Naive thymus-derived CD4-positive, alpha-beta T cell (primary cell): ENCODE measurements at places on chromosomes 2 and 18. TPM values are rescaled to one million over a fixed set of nuclear protein-coding genes. Genes with fewer than 3 reads are reported as not detected.

DNA sequence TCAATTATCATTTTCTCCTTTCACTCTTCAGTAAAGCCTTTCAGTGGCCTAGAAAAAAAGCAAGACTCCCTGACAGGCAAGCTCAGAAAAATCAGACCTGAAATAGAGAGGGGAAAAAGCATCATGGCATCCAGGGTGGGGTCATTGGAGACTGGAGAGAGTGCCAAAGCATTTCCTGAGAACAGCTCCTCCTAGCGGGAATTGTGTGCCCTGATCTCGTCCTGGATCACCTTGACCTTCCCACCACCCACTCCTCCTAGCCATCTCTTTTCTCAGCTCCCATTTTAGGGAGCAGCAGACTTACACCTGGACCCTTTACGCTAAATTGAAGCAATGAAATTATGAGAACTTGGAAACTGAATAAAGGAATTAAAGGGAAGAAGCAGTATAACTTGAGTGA, 176.6 kb downstream of the VWC2L start:
- H3K4me1 ChIP-seq, result no peaks in the 10 kb centered on the region
- H3K27ac ChIP-seq, result no peak overlapping the region
- DNase-seq, result no peak
- H3K4me3 ChIP-seq, result no peak overlapping the region
- no peaks in the 10 kb centered on the region for H3K36me3 ChIP-seq

Gene C2orf72
- total RNA-seq, result not detected

DNA sequence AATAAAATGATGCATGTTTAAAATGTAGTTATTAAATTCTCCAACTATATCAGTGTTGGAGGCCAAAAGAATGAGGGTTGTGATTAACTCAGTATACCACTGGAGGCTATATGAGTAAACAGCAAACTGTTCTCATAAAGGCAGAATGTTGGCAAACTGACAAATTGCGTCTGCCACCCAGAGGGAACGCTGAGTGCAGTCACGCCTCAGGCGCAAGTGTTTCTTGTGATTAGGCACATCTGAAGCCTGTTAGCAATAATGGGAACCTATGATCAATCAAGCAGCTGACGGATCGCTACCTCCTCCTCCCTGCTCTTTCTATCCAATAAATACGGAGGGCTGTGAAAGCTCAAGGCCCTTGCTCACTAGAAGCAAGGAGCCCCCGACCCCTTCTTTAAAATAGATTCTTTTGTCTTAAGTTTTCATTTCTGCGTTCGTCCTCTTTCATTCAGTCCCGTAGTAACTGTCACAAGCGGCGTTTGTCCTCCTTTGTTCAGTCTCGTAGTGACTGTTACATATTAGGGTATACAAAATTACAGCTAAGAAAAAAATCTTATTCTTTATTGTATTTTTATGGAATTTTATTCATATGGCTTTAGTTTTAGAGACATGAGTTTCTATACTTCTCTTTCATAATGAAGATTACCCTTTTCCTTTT, 16.3 kb upstream of the RMND5A start:
- H3K36me3 ChIP-seq, result no peaks in the 10 kb centered on the region
- H3K27me3 ChIP-seq, result no peaks in the 10 kb centered on the region
- H3K27ac ChIP-seq, result no peak overlapping the region
- no peaks in the 10 kb centered on the region for H3K4me1 ChIP-seq

Gene SETBP1
- 8.0 and 8.8 TPM in 2 replicates for total RNA-seq

- no peaks in the 10 kb centered on the region for H3K27me3 ChIP-seq
- no peak overlapping the region for H3K27ac ChIP-seq
- H3K4me3 ChIP-seq, result no peak overlapping the region
- DNase-seq, result no peak
- H3K4me1 ChIP-seq, result peaks cover 53% of the 10 kb centered on the region
Measured at GRCh38 chr2:101763496-101764333, 66.2 kb downstream of the MAP4K4 start.

DNA sequence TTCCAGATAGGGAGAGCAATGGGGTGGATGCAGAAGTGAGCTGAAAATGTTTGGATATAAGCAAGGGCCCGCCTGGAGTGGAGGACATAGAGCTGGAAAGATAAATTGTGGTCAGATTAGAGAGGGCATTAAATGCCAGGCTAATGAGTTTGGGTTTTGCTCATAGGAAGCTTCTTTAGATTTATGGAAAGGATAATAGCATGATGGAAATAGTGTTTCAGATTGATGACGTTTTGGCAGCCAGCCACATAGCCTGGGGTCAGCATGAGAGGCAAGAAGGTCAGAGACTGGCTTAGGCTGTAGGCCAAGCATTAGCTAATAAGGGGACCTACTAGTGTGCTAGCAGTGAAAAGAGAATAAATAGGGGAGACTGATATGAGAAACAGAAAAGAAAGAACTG, 321.6 kb downstream of the STK39 start:
- DNase-seq, result no peak
- H3K36me3 ChIP-seq, result no peaks in the 10 kb centered on the region
- no peak overlapping the region for H3K27ac ChIP-seq
- no peak overlapping the region for H3K4me3 ChIP-seq

- H3K4me1 ChIP-seq, result no peaks in the 10 kb centered on the region
- no peaks in the 10 kb centered on the region for H3K36me3 ChIP-seq
- DNase-seq, result no peak
- H3K4me3 ChIP-seq, result no peak overlapping the region
- no peaks in the 10 kb centered on the region for H3K27me3 ChIP-seq
Measured at GRCh38 chr18:30920757-30921156, 121.8 kb downstream of the DSC3 start.

Gene DSG4
- total RNA-seq, result not detected

DNA sequence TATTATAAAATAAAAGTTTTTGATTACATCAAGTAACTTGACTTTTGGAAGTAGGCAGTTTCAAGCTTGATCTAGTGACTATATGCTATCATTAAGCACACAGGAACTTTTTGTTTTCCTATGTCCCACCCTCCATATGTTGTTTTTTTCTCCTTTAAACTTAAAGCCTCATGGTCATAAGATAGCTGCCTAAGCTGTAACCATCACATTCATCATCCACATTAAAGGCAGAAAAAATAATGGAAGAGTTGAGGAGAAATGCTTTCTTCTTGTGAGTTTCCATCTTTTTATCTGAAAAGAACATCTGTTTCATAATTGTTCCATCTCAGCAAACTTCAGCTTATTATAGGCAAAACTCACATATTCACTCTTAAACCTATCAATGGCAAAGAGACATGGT, 630.4 kb downstream of the STK39 start:
- no peaks in the 10 kb centered on the region for H3K4me1 ChIP-seq
- H3K27me3 ChIP-seq, result no peaks in the 10 kb centered on the region
- no peak overlapping the region for H3K4me3 ChIP-seq
- DNase-seq, result no peak

DNA sequence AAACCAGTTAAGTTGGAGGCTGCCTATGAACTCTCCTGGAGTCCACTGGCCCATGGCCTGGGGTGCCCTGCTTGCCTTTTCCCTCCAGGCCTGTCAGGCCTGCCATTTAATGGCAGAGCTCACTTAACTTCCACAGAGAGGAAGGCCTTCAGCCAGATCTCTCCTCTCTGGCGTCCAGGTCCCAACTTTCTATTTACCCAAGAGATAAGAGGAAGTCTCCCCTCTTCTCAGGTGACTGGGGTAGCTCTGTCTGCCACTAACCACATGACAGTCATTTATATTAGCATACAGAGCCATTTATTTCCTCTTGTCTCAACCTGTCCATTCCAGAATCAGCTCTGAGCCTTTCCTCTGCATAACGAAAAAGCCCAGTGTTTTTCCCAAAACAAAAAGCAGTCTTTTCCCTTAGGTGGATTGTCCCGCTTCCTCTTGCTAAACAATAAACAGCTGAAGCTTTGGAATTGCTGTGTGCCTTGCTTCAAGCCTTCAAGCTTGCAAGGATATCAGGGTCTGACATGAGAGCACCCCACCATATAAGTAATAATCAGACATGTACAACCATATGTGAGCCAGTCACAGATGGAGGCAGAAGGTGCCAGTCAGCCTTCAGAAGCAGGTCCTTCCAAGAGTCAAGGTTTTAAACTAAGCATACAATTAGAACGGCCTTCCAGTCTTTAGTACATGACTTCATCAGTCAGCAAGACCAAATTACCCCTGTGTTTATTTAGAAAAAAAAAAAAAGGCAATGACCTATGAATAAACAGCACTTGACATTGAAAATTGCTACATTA, 71.2 kb upstream of the STPG4 start:
- H3K27me3 ChIP-seq, result no peaks in the 10 kb centered on the region
- H3K36me3 ChIP-seq, result no peaks in the 10 kb centered on the region
- DNase-seq, result no peak

DNA sequence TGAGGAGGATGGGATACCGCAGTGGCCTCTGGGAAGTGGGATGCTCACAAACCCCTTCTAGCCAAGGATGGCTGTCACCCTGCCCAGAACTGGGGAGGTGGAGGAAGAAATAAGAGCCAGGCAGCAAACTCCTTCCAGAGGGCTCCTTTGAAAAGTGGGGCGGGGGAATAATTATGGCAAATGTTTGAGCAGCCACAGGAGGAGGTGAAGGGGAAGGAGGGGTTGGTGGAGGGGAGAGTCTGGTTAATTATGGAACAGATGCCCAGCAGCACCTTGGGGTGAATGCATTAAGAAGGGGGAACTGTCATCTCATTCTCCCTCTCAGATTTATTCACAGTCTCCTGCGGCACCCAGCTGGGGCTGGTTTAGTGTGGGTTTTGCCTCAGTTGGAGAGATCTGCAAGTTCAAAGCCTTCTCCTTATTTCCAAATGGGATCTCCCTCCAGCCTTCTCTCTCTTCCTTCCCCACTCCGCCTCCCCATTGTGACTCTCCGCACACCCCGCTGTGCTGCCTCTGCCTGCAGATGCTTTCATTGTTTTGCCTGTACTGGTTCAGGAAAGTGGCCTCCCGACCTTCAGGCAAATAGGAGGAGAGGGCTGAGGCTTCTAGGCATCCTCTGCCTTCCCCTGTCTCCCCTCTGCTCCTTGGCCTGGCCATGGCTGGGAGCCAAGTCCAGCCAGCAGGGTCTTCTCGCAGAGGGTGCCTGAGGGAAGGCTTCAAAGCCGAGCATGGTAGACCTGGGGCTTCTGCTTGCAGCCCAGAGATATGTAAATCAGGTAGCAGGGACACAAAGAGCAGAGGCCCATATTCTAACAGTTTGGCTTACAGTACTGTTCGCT, 457.2 kb upstream of the MEX3C start:
- no peaks in the 10 kb centered on the region for H3K36me3 ChIP-seq
- H3K4me1 ChIP-seq, result no peaks in the 10 kb centered on the region
- no peak overlapping the region for H3K4me3 ChIP-seq

GRCh38 chr2:234913208-234913626, 38.6 kb upstream of the SH3BP4 start:
- H3K27ac ChIP-seq, result no peak overlapping the region
- DNase-seq, result no peak
- H3K4me3 ChIP-seq, result no peak overlapping the region
- no peaks in the 10 kb centered on the region for H3K4me1 ChIP-seq
- no peaks in the 10 kb centered on the region for H3K27me3 ChIP-seq

Gene ZC3H15
- 53.4 TPM for total RNA-seq

DNA sequence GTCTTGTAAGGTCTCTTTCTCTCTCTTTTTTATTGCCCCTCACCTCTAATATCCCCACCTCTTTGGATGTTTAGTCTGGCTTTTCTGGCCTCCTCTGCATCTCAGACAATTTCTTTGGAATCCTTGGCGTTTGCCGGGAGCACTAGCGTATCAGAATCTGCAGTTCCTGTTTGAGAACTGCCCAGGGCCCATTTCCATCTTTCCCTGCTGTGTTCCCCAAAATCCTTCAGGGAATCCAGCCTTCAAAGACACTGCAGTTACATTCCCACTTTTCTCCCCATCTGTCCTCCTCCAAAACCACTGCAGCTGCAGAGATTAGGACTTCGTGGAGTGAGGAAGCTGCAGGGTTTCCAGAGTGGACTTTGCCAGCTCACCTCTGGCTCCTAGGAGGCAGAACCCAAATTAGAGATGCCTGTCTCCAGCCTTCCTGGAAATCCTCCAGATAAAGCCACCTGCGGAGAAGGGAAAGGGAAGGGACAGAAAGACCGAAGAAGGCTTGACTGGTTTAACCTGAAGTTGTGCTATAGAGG, 2.7 kb downstream of the VSNL1 start:
- H3K4me1 ChIP-seq, result no peaks in the 10 kb centered on the region

GRCh38 chr2:226831266-226831665, 4.6 kb upstream of the RHBDD1 start:
- no peaks in the 10 kb centered on the region for H3K27me3 ChIP-seq
- no peak overlapping the region for H3K4me3 ChIP-seq
- DNase-seq, result no peak

- no peak for DNase-seq
- H3K4me1 ChIP-seq, result no peaks in the 10 kb centered on the region
- no peak overlapping the region for H3K27ac ChIP-seq
Measured at GRCh38 chr2:44578471-44579093, 216.8 kb downstream of the CAMKMT start.

- H3K4me3 ChIP-seq, result no peak overlapping the region
- H3K27me3 ChIP-seq, result peaks cover 5% of the 10 kb centered on the region
- DNase-seq, result no peak
- H3K4me1 ChIP-seq, result peaks cover 6% of the 10 kb centered on the region
- no peak overlapping the region for H3K27ac ChIP-seq
- no peaks in the 10 kb centered on the region for H3K36me3 ChIP-seq
Measured at GRCh38 chr18:5197461-5197860, 404 bp upstream of the AKAIN1 start.

DNA sequence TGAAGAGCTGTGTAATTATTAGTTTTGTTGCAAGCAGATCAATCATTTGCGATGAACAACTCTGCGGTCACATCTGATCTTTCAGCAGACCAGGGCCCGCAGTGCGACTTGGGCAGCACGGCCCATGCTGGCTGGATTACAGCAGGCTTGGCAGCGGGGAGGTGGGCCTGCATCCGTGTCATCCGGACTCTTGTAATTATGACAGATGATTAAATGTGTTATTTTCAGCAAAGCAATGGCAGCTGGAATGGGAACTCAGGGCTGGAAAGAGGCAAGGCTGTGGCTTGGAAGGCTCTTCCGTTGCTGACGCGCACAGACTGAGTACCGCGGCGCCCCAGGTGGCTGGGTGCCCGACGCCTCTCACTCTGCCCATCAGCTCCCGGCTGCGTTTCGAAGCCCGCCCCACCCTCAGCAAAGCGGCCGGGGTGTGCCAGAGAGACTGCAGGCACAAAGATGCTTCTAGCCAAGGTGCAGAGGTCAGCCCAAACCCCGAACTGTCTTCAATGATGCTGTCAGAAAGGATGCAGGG, 397.4 kb upstream of the SALL3 start:
- H3K27ac ChIP-seq, result no peak overlapping the region
- no peaks in the 10 kb centered on the region for H3K27me3 ChIP-seq
- no peak overlapping the region for H3K4me3 ChIP-seq

DNA sequence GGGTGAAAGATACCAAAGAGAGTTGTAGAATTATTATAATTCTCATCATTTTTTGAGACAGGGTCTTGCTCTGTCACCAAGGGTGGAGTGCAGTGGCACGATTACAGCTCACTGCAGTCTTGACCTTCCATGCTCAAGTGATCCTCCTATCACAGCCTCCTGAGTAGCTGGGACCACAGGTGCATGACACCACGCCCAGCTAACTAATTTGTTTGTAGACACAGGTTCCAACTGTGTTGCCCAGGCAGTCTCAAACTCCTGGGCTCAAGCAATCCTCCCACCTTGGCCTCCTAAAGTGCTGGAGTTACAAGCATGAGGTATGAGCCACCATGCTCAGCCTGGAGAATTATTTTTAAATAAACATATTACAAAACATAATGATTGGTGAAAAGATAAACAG, 92.8 kb upstream of the MSH6 start:
- H3K4me1 ChIP-seq, result no peaks in the 10 kb centered on the region
- H3K4me3 ChIP-seq, result no peak overlapping the region
- H3K36me3 ChIP-seq, result no peaks in the 10 kb centered on the region
- no peaks in the 10 kb centered on the region for H3K27me3 ChIP-seq
